Activated T-cell treated with anti-CD3 and anti-CD28 coated beads, Interleukin-2, amount 50 U/mL, for 24 hours (primary cell): ENCODE measurements at places on chromosomes 3 and 15.

GRCh38 chr15:78461171-78461888 lies 23.3 kb downstream of the IREB2 start:
- no peak for DNase-seq

DNA sequence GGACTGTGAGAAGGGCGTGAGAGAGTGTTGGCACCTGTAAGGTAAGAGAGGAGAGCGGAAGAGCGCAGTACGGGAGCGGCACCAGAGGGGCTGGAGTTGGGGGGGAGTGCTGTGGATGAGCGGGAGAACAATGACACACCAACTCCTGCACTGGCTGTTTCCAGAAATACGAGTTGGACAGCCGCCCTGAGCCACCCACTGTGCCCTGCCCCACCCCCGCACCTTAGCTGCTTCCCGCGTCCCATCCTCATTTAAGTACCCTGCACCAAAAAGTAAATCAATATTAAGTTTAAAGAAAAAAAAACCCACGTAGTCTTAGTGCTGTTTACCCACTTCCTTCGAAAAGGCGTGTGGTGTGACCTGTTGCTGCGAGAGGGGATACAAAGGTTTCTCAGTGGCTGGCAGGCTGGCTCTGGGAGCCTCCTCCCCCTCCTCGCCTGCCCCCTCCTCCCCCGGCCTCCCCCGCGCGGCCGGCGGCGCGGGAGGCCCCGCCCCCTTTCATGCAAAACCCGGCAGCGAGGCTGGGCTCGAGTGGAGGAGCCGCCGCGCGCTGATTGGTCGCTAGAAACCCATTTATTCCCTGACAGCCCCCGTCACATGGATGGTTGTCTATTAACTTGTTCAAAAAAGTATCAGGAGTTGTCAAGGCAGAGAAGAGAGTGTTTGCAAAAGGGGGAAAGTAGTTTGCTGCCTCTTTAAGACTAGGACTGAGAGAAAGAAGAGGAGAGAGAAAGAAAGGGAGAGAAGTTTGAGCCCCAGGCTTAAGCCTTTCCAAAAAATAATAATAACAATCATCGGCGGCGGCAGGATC lies at the start of gene SOX2:
Gene SOX2, plus strand, starts transcription at position 601 of the 811 bp plus-strand sequence. CDS start 436 bp downstream, outside the sequence.
- DNase-seq: no peak

GRCh38 chr3:32837789-32838188 lies 20.0 kb downstream of the TRIM71 start:
- no peak for DNase-seq

- DNase-seq: no peak
Measured at GRCh38 chr3:61761694-61762430, 200.5 kb downstream of the PTPRG start.

GRCh38 chr15:48388910-48389309 lies 57.7 kb downstream of the DUT start:
- DNase-seq: no peak

GRCh38 chr3:10939556-10939955 lies 53.0 kb upstream of the SLC6A1 start:
- DNase-seq: no peak

GRCh38 chr3:9384141-9384828 lies 13.1 kb upstream of the SETD5 start:
- no peak for DNase-seq

DNA sequence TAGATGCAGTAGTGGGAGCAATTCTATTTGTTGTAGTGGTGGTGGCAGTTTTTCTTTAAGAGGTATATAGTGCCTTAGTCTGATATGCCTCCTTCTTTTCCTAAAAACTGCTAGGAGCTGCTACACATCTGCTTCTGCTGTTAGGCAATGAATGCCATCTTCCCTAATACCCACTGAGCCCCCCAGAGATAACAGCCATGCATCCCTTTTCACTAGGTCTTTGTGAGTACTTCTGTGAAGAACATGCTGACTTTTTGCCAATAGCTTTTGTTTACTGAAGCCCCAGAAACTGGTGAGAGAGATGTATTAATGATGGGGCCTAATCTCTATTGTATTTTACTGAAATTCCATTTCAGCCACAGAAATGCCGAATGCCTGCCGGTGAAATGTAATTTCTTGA lies 92.6 kb upstream of the CHL1 start:
- DNase-seq: no peak
